Testis (tissue), 5 donors: ENCODE measurements at places on chromosomes 4 and X. TPM values are rescaled to one million over a fixed set of nuclear protein-coding genes. Genes with fewer than 3 reads are reported as not detected.

FGFBP2 gene
- 19.4 TPM for total RNA-seq

ATP2B3 gene
- total RNA-seq = 0.16 TPM

CAPN6 gene
- 1.0 TPM for total RNA-seq

MAGEA2B gene
- total RNA-seq = 8.6 TPM

GRCh38 chrX:110852180-110852579 lies 56.6 kb upstream of the CHRDL1 start:
- DNase-seq = no peak

DNA sequence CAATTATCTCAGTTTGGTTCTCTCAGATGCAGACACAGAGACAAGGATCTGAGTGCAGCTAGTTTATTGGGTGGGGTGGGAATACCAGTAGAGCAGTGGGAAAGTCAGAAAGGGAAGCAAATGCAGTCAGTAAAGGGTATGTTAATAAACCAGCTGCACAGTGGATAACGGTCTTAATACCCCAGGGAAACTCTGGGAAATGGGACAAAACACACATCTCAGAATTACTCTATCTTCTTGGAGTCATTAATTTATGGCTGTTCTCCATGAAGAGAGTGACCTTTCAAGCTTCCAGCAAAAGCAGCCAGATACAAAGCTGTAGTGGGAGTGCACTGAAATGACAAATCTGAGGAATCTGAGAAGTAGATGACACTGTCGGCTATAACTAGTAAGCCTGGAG lies 73.3 kb upstream of the NALF2 start:
- no peak for DNase-seq

DNA sequence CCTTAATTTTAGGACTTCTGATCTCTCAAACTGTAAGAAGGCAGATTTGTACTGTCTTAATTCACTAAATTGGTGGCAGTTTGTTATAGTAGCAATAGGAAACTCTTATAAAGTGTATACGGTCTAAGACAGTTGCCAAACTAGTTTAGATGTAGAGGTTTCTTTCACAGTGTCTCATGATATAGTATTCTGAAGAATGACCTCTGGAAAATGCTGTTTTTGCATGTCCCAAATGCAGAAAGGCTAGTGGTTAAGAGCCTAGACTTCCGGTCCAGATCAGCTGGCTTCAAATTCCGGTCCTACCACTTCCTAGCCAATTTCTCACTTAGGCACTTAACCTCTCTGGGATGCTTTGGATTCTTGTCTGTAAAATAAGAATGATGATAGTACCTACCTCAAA lies 538.5 kb downstream of the CENPC start:
- DNase-seq = no peak

- DNase-seq = no peak
Measured at GRCh38 chr4:113499696-113500095, 261.8 kb downstream of the CAMK2D start.

- DNase-seq = no peak
Measured at GRCh38 chr4:67522230-67522629, 23.1 kb downstream of the CENPC start.

DNA sequence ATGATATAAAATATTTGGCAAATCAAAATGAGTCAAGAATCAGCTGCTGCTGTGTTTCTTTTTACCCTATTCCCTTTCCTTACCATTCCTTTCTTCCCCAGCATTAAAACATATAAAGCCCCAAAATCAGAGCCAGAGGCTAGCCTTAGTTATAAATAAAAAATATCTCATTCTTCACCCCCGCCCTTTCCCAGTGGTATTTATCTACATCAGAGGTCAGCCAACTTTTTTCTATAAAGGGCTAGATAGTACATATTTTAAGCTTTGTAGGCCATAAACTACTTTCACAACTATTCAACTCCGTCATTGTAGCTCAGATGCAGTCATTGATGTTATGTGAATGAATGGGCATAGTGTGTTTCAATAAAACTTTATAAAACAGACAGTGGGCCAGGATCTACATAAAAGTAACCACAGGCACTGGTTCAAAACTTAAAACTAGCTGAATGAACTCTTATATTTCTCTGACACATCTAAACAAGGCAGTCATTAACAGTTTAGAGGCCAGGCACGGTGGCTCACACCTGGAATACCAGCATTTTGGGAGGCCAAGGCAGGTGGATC lies 30.5 kb upstream of the TCEANC start:
- no peak for DNase-seq

- DNase-seq = no peak
Measured at GRCh38 chr4:153260553-153261300, 56.5 kb downstream of the TRIM2 start.
